ENCODE measurements at places on chromosomes 11 and 22.
A peak's percentile ranks its signal among the peaks of the same experiment; 100 is the strongest.

- peak; percentile 53 for DNase-seq
Measured at GRCh38 chr11:70108250-70108649, 30.1 kb downstream of the ANO1 start.

- peak; percentile 11 for DNase-seq
Measured at GRCh38 chr22:39727541-39727940, 157.0 kb downstream of the CACNA1I start.

DNA sequence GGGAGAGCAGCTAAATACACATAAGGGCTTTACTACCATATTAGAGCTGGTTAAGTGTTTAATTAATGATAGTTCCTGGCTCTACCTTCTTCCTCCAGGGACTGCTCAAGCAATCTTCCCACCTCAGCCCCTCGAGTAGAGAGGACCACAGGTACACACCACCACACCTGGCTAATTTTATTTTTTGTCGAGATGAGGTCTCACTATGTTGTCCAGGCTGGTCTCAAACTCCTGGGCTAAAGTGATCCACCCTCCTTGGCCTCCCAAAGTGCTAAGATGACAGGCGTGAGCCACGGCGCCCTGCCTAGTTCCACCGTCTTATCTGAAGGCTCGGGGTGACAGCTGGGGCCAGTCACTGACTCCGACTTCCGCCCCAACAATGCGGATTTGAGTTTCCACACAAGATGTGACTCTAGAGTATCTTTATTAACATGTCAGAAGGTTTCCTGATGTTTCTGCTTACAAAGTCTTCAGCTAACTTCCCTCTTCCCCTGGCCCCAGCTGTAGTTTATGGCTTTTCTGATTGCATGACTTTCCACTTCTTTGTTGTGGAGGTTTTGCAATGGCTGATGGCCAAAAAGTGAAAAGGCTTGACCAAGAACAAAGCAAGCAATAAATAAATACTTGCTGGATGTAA, 16.8 kb downstream of the TPST2 start:
- no peak for DNase-seq

GRCh38 chr22:25779890-25780289, 37.9 kb downstream of the MYO18B start:
- no peak for DNase-seq

DNA sequence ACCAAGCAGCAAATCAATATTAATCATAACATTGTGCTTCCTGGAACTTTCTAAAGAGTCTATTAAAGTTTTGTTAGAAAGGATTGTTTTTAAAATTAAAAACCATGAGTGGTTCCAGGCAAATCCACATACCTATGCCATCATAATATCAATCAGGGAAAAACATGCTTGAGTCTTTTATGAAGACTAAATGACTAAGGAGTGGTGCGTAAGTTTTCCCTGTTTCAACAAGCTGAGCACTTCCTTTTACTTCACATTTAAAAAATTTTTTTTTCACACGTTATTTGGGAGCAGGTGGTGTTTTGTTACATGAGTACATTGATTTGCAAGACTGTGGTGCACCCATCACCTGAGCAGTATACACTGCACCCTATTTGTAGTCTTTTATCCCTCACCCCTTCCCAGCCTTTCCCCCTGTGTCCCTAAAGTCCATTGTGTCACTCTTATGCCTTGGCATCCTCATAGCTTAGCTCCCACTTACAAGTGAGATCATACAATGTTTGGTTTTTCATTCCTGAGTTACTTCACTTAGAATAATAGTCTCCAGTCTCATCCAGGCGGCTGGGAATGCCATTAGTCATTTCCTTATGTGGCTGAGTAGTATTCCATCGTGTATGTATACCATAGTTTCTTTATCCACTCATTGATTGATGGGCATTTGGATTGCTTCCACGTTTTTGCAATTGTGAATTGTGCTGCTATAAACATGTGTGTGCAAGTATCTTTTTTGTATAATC, 1190.3 kb upstream of the RAG2 start:
- DNase-seq, result peak; percentile 99

- DNase-seq, result no peak
Measured at GRCh38 chr22:45585437-45585755, 82.7 kb downstream of the FBLN1 start.

GRCh38 chr22:46638601-46639431, 18.6 kb downstream of the GRAMD4 start:
- peak; percentile 14 for DNase-seq

GRCh38 chr11:61923166-61924063, 6.0 kb upstream of the RAB3IL1 start:
- DNase-seq, result peak; percentile 68

DNA sequence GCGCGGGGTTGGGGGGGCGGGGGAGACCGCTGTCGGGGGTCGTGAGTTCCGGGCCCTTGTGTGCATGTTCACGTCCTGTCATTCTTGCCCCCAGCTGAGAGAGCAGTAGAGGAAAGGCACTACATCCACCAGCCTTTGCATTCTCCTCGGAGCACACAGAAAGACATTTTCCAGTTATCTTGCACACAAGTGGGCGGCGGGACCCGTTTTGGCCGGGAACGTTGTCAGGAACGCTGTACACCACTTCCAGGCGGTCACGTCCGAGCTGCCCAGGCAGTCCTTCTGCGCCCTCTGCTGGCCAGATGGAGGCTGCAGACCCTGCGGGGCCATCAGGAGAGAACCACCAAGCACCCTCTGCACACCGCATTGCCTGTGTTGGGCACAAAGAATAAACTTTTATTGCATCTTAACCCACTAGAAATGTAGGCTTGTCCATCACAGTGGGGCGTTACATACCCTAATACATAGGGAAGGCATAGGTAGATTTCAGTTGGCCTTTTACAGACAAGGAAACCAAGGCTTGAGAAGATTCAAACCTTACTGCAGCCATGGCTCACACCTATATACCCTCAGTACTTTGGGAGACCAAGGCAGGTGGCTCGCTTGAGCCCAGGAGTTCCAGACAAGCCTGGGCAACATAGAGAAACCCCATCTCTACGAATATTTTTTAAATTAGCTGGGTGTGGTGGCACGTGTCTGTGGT, 2.8 kb upstream of the CDKN1C start:
- peak; percentile 79 for DNase-seq

GRCh38 chr22:26172389-26172990, 3.2 kb downstream of the SEZ6L start:
- DNase-seq, result peak; percentile 35

- DNase-seq, result no peak
Measured at GRCh38 chr11:110078923-110079544, 14.2 kb upstream of the ZC3H12C start.

- DNase-seq, result no peak
Measured at GRCh38 chr22:39417641-39418040, 18.1 kb downstream of the TAB1 start.

- DNase-seq, result peak; percentile 2
Measured at GRCh38 chr11:109785714-109786113, 307.5 kb upstream of the ZC3H12C start.

DNA sequence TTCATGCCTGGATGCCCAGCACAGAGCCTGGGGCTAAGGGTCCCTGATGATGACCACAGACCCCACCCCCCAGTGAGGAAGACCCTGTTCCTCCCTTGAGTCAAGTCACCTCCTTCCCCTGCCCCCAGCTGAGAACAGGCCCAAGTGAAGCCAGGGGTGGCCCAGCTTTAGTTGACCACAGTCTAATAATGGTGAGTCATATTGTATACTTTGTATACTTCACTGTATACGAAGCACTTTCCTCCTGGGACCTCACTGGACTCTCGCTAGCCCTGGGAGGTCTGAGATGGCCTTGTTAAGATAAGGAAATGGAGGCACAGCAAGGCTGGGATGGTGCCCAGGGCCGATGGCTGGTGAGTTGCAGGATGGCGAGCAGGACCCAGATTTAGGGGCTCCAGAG, 3.7 kb upstream of the FLRT1 start:
- DNase-seq, result peak; percentile 61

DNA sequence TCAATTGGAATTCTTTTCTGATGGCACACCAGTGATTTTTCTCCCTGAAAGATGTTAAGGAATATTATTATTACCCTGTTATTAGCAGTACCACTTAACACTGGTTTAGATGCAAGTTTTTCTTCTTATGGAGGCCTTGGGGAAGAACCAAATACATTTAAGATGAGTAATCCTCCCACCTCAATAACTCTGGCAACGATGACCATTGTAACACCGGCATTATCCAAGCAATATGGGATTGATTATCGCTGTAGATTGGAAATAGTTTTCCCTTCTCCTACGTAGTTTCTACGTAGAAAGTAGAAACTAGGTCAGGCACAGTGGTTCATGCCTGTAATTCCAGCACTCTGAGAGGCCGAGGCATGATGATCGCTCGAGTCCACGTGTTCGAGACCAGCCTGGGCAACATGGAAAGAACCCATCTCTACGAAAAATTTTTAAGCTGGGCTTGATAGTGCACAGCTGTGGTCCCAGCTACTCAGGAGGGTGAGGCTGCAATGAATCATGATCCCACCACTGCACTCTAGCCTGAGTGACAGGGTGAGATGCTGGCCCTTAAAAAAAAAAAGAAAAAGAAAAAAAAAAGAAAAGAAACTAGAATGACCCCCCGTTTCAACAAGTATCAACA, 45.5 kb downstream of the PACSIN2 start:
- peak; percentile 64 for DNase-seq

DNA sequence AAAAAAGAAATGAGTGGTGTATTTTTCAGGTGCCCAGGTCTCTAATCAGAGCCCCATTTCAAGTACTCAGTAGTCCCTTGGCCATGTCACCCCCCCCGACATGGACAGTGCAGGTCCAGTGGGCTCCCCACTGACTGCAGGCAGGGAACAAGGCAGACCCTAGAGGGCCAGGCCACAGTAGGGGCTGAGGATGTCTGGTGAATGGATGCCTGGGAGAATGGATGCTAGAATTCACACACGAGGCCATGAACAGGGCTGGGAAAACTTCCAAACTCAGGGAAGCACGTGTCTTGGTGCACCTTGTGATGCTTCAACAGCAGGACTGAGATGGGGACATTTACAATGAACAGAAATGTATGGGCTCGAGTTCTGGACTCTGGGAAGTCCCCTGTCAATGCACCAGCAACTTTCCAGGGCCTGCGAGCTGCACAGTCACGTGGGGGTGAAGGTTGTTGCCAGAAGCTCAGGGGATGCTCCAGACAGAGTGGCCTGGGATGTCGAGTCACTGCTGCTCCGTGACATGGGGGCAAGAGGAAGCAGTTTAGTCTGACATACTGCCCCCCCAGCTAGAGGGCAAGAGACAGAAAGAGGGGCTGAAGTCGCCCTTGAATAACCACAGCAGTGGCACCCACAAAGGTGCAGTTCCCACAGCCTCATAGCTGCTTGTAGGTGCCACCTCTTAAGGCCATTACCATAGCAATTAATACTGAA, 3.1 kb downstream of the APOBEC3G start:
- no peak for DNase-seq

GRCh38 chr22:38706101-38706900, 557 bp downstream of the GTPBP1 start:
- DNase-seq, result peak; percentile 35

GRCh38 chr11:130403967-130404366, 24.4 kb downstream of the ADAMTS8 start:
- DNase-seq, result no peak

DNA sequence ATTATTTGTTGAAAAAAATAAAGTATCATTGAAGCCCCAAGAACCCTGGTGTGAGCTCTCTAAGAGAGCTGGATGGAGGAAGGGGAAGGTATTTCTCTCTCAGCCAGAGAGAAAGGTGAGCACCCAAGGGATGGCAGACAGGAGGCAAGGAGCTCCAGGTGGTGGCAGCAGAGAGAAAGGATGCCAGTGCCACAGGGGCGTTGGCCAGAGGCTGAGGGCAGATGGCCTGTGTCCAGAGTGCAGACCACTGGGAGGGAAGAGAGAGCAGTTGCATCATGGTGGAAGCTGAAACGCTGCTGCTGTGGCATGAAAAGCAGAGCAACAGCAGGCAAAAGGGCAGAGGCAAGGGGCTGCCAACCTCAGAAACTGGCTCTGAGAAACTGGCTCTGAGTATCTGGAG, 8.5 kb downstream of the SPON1 start:
- no peak for DNase-seq

GRCh38 chr11:9803685-9804418, 140.0 kb downstream of the SWAP70 start:
- no peak for DNase-seq

- DNase-seq, result no peak
Measured at GRCh38 chr22:31584804-31585160, 77.2 kb downstream of the PISD start.

DNA sequence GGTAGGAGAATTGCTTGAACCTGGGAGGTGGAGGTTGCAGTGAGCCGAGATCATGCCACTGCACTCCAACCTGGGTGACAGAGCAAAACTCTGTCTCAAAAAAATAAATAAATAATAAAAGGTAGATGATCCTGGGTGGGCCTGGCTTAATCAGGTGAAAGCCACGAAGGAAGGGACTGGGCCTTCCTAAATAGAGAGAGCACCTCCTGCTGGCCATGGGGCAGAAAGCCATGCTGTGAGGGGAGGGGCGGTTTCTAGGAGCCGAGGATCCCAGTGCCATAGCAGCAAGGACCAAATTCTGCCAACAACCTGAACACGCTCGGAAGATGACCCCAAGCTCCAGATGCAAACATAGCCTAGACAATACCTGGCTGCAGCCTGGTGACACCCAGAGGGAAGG, 24.5 kb upstream of the DGKZ start:
- DNase-seq, result peak; percentile 57

DNA sequence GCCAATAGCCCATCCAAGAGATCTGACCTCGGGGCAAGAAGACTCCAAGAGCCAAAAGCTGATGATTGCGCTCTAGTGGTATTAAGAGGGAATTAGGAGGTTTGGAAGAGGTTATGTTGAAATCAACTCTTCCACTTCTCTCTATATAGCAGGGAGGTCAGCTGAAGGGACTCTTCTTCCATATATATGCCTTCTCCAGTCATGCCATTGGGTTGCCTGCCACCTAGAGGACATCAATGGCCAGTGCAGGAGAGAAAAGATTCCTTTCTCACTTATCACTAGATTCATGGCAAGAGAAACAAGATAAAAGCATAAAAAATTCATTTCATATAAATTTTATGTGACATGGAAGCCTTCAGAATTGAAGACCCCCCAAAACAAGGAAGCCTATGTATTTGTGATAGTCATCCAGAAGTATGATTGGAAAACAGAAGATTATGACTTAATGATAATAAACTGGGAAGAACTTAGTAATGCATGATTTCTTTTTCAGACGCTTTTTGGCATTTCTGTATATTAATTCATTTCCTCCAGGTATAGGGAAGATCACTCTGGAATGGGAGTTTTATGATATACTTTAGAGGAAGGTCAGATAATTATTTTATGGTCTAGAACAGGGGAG, 435.1 kb upstream of the DDI1 start:
- DNase-seq, result peak; percentile 70

GRCh38 chr11:70637186-70637800, 239.0 kb downstream of the CTTN start:
- DNase-seq, result no peak

Measured in fibroblast of skin of back (primary cell).